BJ (cell line): ENCODE measurements at places on chromosomes 16 and 17.

DNA sequence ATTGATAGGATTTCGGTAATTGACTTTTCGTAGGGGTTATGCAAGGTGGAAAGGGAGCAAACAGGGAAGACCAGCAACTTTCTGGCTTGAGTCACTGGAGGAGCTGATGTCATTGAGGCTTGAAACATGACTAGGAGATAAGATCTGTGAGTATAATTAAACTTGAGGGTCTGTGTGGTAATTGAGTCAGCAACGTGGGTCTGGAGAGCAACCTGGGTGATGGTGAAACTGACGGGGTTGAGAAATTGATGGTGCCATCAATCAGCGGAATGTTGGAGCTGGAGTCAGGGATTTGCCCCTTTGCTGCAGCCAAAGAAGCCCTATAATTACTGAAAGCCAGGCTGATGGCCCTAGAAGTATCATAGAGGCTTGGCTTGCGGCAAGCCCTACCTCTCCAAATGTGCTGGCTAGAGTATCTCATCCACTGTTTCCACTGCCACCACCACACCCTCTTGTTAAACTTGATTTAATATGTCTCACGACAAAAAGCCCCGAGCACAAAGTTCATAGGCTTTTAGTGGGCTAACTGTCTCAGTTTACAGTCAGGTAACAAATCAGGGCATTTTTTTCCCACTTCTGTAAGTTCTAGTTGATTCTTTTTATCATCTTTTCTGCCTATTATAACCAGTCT lies 186.9 kb upstream of the ELAC2 start:
- DNase-seq: no peak

GRCh38 chr17:56020369-56020768 lies 132.9 kb upstream of the ANKFN1 start:
- DNase-seq: no peak

- no peak for DNase-seq
These were observed 221.0 kb downstream of the UTP18 start for GRCh38 chr17:51481370-51481769.

- DNase-seq: no peak
These were observed 94.7 kb downstream of the SKAP1 start for GRCh38 chr17:48335146-48335784.

- no peak for DNase-seq
These were observed 33.6 kb upstream of the CCR7 start for GRCh38 chr17:40598619-40599467.

DNA sequence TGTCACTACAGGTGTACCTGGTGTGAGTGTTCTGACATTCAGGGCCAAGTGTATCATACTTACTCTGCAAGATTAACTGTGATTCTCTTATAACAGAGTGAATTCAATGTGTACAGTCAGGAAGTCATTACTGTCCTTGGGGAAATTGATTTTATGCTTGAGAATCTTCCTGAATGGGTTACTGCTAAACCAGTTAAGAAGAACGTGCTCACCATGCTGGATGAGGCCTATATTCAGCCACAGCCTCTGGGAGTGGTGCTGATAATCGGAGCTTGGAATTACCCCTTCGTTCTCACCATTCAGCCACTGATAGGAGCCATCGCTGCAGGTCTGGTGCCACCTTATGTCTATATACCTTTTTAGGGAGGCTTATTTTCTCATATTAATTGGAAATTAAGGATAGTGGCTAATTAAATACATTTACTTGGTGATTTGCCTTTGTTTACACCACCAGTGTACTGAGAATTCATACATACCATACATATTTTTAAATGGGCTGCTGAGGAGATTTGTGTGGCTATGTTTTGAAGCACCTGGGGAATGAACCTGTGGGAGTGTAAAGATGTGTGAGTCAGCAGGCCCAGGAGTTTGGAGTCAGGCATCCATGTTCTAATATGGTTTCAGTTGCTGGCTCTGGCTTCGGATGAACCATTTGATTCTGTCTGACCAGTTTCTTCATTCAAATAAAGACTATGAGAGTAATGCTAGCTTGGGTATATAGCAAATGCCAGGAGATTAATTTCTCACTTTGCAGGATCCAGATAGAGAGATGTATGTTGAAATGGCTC lies 3.1 kb downstream of the ALDH3A2 start:
- DNase-seq: no peak

DNA sequence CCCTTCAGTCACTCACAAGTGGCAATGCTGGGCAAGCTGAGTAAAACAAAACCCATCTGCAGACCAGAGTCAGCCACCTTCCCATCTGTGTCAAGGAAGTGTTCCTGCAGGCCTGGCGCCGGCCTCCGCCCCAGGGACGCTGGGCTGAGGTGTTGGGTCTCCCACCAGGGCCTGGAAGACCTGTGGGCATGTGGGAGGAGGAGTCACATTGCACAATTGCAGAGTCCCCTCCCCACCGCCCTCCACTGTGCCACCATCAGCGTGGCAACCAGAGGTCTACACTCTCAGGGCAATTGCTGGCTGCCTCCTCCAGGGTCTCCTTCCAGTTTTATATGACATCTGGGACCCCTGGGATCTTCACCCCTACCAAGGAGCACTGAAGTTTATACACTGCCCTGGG lies 3.0 kb upstream of the MYO15A start:
- no peak for DNase-seq
